Thoracic aorta (tissue), 2 donors: ENCODE measurements at places on chromosomes 11 and 22.

- peaks cover 11% of the 10 kb centered on the region for H3K36me3 ChIP-seq
- H3K4me1 ChIP-seq = no peaks in the 10 kb centered on the region
- no peak for DNase-seq
- H3K27me3 ChIP-seq = no peaks in the 10 kb centered on the region
These were observed 8.9 kb downstream of the TMEM218 start for GRCh38 chr11:125102510-125102909.

- H3K4me3 ChIP-seq = no peak overlapping the region
- H3K27ac ChIP-seq = no peak overlapping the region
- no peaks in the 10 kb centered on the region for H3K27me3 ChIP-seq
- peaks cover 22% of the 10 kb centered on the region for H3K4me1 ChIP-seq
These were observed 10.7 kb downstream of the RAG1 start for GRCh38 chr11:36578458-36578857.

GRCh38 chr11:14190992-14191778 is 167.8 kb downstream of the RRAS2 start:
- no peaks in the 10 kb centered on the region for H3K36me3 ChIP-seq
- no peaks in the 10 kb centered on the region for H3K27me3 ChIP-seq
- peak overlapping the region; percentile 66 for H3K27ac ChIP-seq

GRCh38 chr11:124873951-124874350 is 8.7 kb downstream of the ROBO3 start:
- H3K4me3 ChIP-seq = no peak overlapping the region
- no peak overlapping the region for H3K27ac ChIP-seq
- no peaks in the 10 kb centered on the region for H3K27me3 ChIP-seq

DNA sequence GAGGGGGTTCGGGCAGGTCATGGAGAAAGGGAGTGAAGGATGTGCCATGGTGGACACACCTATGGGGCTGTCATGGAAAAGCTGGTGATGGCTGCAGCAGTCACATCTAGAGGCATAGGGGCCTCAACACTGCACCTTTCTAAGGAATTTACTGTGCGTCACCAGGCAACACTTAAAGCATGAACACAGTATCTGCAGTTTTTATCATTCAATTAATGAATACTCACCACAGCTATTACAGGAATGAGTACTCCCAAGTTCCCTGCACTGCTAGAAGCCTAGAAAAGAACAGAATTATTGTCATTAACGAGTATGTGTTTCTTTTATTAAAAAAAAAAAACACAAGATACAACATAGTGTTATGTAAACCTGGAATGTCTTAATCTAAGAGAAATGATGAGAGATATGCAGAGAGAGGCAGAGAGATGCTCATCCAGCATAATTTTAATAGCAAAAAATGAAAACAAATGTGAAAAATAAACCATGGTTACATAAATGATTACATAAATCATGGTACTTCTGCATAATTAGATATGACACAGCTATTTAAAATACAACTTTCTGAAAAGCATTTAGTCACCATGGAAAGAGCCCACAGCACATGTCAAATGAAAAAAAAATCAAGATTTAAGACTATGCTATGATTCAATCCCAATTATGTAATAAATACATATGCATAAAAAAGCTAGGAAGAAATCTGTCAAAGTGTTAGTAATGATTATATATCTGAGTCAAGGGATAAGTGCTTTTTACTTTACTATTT is 19.2 kb downstream of the SERPIND1 start:
- DNase-seq = no peak
- no peaks in the 10 kb centered on the region for H3K27me3 ChIP-seq
- H3K27ac ChIP-seq = no peak overlapping the region
- no peak overlapping the region for H3K4me3 ChIP-seq

- DNase-seq = no peak
- H3K4me3 ChIP-seq = peak overlapping the region; percentile 100
- H3K27me3 ChIP-seq = no peaks in the 10 kb centered on the region
- peak overlapping the region; percentile 99 for H3K27ac ChIP-seq
- H3K4me1 ChIP-seq = peaks cover 17% of the 10 kb centered on the region
- H3K36me3 ChIP-seq = peaks cover 4% of the 10 kb centered on the region
These were observed 808 bp upstream of the MSANTD2 start for GRCh38 chr11:124801014-124801413.

- H3K4me1 ChIP-seq = no peaks in the 10 kb centered on the region
- no peak overlapping the region for H3K27ac ChIP-seq
- no peak overlapping the region for H3K4me3 ChIP-seq
- DNase-seq = no peak
- no peaks in the 10 kb centered on the region for H3K36me3 ChIP-seq
These were observed 8.6 kb upstream of the MS4A1 start for GRCh38 chr11:60447070-60447469.
